Lower leg skin (tissue), 4 donors: ENCODE measurements at places on chromosomes 3 and 15. TPM values are rescaled to one million over a fixed set of nuclear protein-coding genes. Genes with fewer than 3 reads are reported as not detected.

The PLCL2 gene
- 4.5 TPM for total RNA-seq

The LRTM1 gene
- total RNA-seq: not detected

The AGBL1 gene
- total RNA-seq: not detected

The FBXW12 gene
- not detected for total RNA-seq
